ENCODE measurements at places on chromosomes 4 and X.

- no peak overlapping the region for H3K27ac ChIP-seq
- no peaks in the 10 kb centered on the region for H3K27me3 ChIP-seq
- no peak overlapping the region for H3K4me3 ChIP-seq
- peaks cover 50% of the 10 kb centered on the region for H3K4me1 ChIP-seq
- peaks cover 5% of the 10 kb centered on the region for H3K36me3 ChIP-seq
- no peak for DNase-seq
Observed at GRCh38 chr4:2615821-2616220, 79.4 kb downstream of the FAM193A start.

DNA sequence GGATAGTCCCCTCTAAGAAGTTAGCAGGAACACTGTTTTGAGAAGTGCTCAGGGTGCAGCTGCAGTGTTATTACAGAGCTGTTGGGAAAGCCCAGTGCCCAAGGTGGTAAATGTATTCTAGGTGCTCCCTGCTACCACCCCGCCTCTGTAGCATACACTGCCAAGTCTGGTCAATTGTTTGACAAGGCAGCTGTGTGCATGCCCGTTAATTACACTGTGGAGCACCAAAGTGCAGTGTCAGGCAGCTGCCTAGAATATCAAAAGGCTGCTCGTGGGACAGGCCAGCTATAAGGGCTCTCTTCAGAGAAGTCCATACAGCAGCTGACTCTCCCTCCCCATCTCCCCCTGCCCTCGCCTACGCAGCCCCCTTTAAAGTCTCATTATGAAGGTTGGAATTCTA, 99.9 kb upstream of the KLHL13 start:
- H3K36me3 ChIP-seq: no peaks in the 10 kb centered on the region
- no peak for DNase-seq
- H3K27me3 ChIP-seq: no peaks in the 10 kb centered on the region
- H3K4me3 ChIP-seq: no peak overlapping the region
- H3K4me1 ChIP-seq: no peaks in the 10 kb centered on the region

DNA sequence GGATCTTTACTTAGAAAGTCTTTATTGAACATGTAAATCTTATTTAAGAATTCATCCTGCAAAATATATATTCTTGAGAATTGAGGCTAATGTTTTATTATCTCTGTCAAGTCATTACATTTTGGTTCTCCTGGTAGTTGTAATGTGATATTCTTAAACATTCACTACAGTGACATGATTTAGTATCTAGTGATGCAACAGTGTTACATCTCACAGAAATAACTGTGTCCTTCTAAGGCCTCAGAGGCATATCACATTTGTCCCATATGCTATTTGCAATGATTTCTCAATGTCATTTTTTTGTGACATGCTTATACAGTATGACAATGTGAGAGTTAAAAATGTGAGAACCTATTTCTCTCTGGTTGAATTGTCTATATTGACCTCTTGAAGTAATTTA, 34.1 kb downstream of the PRRG1 start:
- no peak overlapping the region for H3K27ac ChIP-seq
- no peaks in the 10 kb centered on the region for H3K36me3 ChIP-seq
- DNase-seq: no peak
- no peak overlapping the region for H3K4me3 ChIP-seq
- H3K27me3 ChIP-seq: no peaks in the 10 kb centered on the region

DNA sequence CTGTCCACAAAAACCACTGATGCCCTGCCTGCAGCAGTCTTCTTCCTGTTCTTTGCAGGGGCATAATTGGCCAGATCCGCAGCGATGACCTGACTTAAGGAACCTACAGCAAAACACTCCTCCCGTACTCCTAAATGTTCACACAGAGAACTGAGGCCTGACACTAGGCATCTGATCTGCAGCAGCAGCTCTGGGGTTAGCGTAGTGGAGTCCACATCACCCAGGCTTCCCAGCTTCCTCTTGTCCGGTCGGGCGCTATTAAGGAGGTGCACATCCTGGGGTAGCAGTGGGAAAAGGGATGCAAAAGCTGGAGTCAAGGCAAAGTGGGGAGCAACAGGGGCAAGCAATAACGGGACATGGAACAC, 758 bp downstream of the SCFD2 start:
- H3K27me3 ChIP-seq: peaks cover 13% of the 10 kb centered on the region
- H3K4me3 ChIP-seq: peak overlapping the region; percentile 90
- H3K27ac ChIP-seq: peak overlapping the region; percentile 97
- H3K36me3 ChIP-seq: peaks cover 13% of the 10 kb centered on the region

DNA sequence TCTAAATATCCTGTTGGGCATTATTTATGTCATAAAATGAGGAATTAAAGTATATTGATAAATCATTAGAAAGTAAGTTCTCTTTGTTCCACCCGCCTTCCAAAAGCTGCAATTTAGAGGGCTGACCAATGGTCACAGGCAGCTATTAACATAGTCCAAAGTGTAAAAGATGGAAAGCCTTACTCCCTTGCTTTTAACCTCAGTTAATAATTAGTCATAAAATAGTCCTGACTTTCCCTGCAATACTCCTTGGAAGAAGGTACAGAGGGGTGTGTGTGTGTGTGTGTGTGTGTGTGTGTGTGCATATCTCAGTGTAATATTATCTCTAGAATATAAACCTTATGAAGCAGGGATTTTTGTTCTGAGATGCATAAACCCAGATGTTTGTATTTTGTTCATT, 275.4 kb downstream of the FAT4 start:
- no peak for DNase-seq
- no peaks in the 10 kb centered on the region for H3K4me1 ChIP-seq
- H3K27ac ChIP-seq: no peak overlapping the region
